ENCODE measurements at places on chromosomes 3 and 15.

DNA sequence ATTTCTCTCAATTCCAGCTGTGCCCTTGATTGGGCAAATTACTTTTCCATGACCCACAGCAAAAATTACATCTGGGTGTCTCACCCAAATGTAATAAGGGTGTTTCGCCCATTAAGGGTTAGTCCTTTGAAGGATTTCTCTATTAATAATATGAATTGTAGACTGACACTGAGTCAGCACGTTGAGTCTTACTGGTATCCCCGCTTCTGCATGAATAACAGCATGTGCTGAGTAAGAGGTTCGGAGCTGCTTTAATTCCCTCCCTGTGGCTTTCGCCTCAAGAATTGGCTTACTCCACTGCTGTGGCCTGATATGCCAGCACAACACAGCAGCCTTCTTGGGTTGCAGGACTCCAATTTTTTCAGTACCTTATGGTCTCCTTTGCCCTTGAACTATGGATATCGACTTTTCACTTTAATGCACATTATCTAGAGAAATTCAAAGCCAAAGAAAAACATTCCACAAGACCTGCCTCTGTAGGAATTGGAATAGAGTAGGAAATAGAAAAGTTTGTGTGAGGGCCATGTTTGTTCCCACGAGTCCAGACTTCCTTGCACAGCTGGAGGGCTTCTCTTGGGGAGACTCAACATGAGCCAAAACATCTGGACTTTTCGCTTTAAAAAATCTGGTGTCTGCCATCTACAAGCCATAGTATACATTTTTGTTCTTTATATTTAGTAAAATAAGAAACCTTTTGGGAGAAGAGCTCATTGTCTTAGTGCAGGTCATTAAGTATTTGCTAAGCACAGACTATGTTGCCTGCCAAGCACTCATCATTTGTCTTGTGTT is 20.7 kb upstream of the ERC2 start:
- peak; percentile 48 for DNase-seq

DNA sequence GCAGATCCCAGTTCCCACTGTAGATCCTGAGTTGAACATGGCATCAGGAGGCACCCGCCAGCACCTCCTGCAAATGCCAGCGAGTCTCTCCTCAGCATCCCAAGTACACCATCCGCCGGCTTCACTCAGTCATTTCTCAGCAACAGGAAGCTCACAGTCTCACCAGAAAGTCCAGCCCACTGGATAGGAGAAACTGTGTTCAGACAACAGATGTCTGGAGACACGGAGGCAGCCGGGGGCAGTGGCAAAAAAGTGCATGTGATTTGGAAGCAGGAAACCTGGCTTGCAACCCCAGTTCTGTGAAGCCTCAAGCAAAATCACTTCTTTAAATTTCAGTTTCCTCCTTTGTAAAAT is 68.7 kb downstream of the SRGAP3 start:
- no peak for DNase-seq

DNA sequence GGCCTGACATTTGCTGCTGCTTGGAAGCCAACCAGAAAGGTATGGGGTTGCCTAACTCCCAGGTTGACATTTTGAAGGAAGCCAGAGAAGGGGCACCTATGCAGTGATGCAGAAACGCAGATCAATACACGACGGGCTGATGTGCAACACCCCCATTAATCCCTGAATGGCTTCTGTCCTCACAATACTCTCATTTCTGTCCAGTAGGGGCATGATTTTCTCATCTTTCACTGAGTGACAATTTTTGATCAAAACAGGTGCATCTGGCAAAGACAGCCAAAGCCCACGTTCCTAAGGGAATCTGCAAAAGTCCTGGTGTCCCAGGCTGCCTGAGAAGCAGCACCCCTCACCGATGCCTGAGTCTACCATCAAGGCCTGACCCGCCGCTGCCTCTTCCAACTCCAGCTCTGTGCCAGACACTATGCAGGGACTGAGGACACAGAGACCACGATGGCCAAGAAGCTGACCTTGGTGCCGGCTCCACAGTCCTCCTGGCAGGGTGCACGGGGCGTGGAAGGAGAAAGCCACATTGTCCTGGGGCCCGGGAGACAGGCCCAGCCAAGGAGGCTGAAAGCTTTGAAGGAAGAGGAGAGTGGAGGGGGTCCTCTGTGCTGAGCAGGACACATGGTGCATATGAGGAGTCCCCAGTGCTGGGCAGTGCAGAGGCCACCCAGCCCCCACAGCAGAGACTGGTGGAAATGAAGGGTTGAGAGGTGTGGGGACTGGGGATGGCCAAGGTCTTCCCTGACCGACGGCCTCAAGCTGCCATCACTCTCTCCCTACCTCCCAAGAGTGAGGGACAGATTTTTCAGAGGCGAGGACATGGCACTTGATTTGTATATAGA is 159.6 kb downstream of the NUP210 start:
- no peak for DNase-seq

GRCh38 chr3:119084371-119085069 is 49.9 kb upstream of the IGSF11 start:
- DNase-seq = no peak

GRCh38 chr15:49982584-49982983 is 136.4 kb downstream of the ATP8B4 start:
- DNase-seq = no peak
